ENCODE measurements at places on chromosomes 1 and 21.

DNA sequence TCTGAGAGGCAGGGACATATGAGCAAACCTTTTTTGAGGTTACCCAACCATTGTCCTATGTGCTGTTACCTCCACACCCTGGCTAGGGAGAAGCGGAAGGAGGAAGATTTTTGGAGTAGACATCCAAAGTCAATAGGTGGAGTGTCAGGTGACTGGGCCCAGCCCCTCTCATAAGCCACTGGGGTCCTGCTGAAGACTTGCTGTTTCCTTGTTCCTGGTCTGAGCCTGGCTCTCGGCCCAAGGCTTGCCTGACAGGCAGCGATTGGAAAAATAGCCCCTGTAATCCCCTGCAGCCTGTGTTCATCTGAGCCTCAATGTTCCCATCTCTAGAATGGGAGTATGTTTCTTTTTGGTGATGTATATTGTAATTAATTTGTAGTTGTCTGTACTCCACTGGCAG is 6.9 kb upstream of the PIGR start:
- DNase-seq = no peak

GRCh38 chr1:36818771-36819170 is 215.5 kb downstream of the GRIK3 start:
- no peak for DNase-seq

DNA sequence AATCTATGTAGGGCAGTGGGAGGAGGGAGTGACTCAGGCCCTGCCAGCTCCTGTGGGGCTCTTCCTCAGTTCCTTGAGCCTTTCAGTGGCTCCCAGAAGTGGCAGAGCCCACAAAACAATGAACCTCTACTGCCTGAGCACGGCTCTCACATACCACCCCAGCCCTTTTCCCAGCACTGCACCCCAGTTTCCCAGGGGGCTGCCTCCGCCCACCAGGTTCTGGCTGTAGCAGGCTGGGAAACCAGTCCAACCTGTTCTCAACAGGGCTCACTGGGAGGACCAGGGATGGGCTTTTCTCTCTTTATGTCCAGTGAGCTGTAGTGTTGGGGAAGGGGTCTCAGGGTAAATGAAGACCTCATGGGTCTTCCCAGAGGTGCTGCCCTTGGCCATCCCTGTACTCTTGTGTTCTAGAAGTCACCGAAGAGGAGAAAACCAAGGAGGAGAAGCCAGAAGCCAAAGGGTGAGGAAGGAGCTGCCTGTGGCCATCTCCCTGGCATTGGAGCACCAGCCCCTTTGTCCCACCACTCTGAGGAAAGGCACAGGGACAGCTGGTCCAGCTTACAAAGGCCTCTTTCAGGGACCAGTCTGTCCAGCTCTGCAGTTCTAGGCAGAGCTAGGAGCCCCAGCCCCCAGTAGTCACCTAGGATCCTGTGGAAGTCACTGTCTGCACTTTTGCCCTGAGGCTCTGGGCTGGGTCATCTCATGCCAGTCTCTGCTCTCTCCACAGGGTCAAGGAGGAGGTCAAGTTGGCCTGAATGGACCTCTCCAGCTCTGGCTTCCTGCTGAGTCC is 3.5 kb downstream of the MARCKSL1 start:
- DNase-seq = no peak

DNA sequence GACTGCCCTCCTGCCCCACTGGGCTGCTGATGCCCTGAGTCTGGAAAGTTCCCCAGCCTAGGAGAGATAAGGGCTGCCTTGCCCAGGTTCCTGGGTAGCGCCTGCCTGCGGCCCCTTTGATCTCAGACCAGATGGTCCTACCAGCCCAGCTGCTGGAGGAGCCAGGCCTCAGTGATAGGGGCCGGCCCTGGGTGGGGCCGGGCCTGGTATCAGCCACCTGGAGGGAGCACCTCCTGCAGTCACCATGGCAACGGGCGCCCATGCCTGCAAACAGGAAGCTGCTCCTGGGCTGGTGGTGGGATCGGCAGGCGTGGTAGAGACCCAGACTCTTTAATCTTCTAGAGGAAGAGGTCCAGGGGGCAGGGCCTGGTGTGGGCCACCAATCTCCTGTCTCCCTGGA is 119.7 kb upstream of the WNT4 start:
- no peak for DNase-seq

GRCh38 chr1:245876586-245876985 is 630.5 kb downstream of the SMYD3 start:
- no peak for DNase-seq

DNA sequence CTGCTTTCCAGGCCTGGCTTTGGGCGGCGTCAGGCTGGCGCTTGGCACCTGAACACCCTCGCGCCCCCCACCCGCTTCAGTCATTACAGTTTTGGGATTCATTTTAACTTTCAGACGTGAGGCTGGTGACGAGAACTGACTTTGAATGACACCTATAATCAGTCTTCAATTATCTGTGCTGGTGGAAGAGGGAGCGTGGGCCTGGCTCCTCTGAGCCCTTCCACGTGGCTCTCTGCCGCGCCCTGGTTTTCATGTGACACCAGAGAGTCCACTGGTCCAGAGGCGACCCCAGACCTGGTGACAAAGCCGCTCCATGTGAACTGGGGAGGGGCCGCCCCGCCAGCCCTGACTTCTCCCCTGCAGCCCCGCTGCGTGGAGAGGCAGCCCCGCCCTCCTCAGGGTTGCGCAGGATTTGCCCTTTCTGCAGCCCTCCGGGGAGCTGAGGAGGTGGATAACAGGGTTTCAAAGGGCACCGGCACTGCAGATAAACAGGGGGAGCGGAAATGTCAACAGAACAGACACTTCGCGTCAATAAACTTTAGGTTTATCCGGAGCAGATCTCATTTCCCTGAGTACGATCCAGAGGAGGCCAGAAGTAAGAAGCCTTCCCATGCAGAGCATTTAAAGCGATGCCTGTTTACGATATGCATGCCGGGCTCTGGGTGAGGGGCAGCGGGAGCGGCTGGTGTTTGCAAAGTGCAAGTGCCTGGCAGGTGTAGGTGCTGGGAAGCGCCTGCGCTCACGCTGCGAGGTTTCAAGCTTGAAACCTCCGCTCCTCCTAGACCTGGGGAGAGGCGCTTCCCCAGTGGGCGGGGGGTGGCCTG is 56.4 kb downstream of the AJAP1 start:
- no peak for DNase-seq

GRCh38 chr1:84887261-84887934 is 5.6 kb downstream of the LPAR3 start:
- DNase-seq = no peak

GRCh38 chr1:203122159-203122558 is 5.4 kb upstream of the ADORA1 start:
- no peak for DNase-seq

DNA sequence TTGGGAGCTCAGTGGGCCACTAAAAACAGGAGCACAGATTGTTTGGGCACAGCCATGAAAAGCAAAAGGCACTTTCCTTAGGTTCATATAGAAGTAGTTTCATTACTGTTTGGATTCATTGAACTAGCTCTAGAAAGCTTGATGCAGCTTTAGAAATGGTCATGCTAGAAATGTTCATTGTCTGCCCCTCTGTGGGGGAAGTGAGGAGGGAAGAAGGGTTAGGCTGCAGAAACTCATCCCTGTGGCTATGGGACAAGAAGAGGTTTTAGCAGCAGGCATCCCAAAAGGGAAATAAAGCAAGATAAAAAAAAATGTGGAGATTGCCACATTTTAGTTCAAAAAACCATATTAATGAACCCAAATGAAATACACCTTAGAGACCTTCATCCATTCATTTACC is 359.6 kb upstream of the PTBP2 start:
- no peak for DNase-seq

Data from HuH-7.5 (cell line).